ENCODE measurements at places on chromosomes 1 and 21.

- DNase-seq = no peak
These were observed 1.1 kb downstream of the PRRX1 start for GRCh38 chr1:170664828-170665612.

GRCh38 chr1:10398734-10399443, at the start of gene PGD:
Gene PGD, plus strand, starts transcription at chr1:10399064. Its CDS starts 54 bp downstream, at chr1:10399118.
- peak; percentile 89 for DNase-seq

DNA sequence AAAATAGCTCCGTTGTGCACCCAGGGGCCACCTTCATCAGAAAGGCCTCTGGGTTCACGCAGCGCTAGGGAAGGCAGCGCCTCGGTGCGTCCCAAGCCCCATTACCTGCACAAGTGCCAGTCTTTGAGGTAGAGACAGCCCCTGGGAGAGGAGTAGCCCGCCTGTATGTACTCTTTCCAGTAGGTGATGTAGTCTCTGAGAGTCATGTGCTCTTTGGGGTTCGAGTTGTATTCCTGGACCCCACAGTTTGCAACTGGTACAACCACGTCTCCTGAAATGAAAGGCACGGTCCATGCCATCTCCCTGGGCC, 601 bp downstream of the JMJD4 start:
- no peak for DNase-seq

DNA sequence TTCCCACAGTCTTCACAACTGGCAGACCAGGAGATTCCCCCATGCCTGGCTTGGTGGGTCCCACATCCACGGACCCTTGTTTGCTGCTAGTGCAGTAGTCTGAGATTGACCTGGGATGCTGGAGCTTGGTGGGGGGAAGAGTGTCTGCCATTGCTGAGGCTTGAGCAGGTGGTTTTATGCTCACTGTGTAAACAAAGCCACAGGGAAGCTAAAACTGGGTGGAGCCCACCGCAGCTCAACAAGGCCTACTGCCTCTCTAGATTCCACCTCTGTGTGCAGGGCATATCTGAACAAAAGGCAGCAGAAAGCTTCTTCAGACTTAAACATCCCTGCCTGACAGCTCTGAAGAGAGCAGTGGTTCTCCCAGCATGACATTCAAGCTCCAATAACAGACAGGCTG, 177.3 kb upstream of the ETV3 start:
- no peak for DNase-seq

DNA sequence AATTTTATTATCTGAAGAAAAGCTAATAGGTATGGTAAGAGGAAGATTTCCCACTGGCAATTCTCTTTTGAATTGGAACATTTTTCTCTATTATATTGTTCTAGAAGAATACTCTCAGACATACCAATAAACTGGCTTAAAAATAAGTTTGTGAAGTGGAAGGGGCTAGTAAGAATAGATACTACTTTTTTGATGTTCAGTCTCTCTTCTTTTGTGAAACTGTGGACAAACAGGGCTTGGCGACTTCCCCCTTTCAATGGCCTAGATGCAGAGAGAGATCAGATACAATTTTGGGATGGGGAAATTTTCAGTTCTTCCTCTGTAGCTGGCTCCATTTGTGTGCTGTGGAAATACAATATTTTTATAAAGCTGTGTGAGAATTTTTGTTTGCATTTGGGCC, 2.5 kb downstream of the PBX1 start:
- no peak for DNase-seq

All from NCI-H2081 treated with DMSO at 0.1 percent for 48 hours (cell line).